ENCODE measurements at places on chromosomes 3 and 15. TPM values are rescaled to one million over a fixed set of nuclear protein-coding genes. Genes with fewer than 3 reads are reported as not detected.
A peak's percentile ranks its signal among the peaks of the same experiment; 100 is the strongest.

- DNase-seq: no peak
Observed at GRCh38 chr3:52095990-52096775, 39.8 kb upstream of the DUSP7 start.

DNA sequence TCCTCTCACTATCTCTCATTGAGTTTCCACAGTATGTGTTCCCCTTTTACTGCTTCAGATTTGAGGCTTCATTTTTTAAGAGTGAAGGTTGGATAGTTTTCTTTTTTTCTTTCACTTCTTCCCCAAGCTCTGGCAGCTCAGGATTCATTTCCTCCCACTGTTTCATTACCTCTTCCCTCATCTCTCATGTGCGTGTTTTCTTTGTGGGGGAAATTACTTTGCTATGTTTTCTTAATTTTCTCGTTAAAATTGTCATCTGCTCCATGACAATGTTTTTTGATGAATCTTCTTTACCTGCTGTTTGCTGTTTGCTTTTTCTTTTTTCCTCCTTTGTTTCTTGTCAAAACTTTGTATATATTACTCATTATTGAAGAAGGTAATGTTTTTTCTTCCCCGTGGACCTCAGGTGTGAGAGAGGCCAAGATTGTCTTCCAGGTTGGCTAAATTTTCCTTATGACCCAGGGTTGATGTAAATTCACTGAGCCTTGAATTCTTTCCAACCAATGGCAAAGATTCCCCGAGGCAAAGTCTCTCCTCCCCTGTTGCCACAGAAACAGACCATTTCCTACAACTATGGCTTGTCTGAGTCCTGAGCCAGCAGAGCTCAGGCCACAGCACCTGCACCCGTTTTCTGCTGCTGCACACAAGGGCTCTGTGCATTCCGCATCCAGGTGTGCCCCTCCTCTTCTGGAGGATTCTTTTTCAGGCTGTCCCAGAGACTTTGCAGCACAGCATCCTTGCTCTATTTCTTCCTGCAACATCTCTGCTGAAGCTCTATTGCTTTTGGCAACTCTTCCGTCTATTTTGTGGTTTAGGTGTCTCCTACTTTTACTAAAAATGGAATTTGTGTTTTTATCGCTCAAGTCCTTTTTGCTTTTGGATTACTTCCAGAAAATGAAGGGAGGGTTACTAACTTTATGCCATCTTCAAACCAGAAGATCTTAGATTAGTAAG lies 66.1 kb downstream of the NOX5 start:
- DNase-seq: no peak

DNA sequence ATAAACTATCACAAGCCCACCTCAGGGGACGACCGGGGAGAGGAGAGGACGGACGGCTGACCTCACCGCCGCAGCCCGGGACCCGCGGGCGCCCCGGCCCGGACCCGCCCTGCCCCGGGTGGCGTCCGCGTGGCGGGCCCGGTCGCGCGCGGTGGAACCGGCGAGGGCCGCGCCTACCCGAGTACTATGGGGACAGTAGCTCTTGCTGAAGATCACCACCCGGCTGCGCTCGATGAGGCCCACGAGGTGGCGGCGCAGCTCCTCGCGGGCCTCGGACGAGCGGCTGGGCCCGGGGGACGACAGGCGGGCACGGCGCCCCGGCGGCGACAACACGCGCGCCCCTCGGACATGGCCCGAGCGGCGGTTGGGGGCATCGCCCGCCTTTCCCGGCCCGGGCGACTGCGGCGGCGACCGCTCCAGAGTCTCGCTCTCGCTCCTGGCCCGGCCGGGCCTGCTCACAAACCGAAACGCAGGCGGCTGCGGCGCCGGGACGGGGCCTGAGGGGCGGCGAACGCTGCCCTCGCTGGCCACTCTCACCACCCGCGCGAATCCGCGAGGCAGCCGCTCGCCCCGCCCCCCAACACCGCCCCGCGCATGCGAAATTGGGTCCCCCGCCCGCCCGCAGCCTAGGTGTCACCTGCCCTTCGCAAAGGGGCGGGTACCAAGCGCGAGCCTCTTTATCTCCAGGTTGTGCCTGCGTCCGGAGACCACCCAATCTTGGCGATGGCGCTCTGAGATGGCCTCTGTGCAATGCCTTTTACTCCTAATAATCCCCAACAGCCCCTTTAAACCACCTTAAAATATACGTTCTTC lies at the start of gene TXNRD3:
Gene TXNRD3, minus strand, starts transcription at position 554 of the 813 bp plus-strand sequence.
- DNase-seq: peak; percentile 80

GRCh38 chr15:87689716-87690115 lies 566.8 kb downstream of the NTRK3 start:
- DNase-seq: no peak

- DNase-seq: no peak
Observed at GRCh38 chr3:120244834-120245225, 40.2 kb downstream of the GPR156 start.

DNA sequence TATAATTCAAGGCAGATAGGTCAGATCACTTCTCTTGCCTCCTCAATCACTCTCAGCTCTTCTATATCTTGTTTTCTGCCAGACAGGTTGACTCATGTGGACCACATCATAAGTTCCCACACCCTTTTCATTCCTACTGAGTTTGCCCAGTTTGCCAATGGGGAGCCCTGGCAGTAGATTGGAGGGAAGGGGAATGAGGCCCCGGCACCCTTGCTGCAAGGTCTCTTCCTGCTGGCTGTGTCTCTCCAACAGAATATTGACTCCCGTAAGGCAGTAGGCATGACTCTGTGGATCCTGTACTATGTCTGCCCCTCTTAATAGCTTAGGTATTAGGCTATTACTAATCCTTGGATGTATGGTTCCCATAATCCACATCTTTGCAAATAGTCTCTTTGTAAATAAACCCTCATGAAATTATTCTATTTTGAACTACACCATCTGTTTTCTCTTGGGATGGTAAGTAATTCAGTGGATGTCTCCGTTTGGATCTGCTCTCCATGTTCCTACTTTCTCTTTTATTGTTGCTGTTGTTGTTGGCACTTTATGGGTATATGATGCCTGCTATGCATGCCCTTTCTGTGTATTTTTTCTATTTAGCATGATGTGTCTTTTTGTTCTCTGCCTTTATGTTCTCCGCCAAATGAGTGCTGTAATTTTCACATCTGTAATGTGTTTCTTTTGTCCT lies 65.5 kb upstream of the DCBLD2 start:
- DNase-seq: no peak

GRCh38 chr3:50268703-50269451 lies at the start of gene SEMA3B:
Gene SEMA3B (plus strand): TSS chr3:50269147. CDS start chr3:50269241, 94 bp downstream.
- DNase-seq: peak; percentile 66

DNA sequence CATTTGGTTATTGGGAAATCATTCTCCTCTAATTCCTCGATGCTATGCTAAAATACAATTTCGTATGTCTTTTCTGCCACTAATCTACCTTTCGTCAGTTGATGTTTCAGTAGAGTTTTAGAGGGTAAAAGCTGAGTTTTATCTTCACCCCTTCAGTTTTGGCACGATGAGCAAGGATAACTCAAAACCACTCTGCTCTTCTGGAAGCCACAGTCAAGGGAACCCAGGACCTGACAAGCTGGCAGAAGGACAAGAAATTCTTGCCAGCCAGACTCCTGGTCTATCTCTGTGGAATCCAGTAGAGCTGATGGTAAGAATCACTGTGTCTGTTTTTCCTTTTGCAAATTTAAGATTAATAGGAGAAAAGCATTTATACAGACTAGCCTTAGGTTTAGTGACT lies 414.4 kb upstream of the LRRC3B start:
- no peak for DNase-seq

DNA sequence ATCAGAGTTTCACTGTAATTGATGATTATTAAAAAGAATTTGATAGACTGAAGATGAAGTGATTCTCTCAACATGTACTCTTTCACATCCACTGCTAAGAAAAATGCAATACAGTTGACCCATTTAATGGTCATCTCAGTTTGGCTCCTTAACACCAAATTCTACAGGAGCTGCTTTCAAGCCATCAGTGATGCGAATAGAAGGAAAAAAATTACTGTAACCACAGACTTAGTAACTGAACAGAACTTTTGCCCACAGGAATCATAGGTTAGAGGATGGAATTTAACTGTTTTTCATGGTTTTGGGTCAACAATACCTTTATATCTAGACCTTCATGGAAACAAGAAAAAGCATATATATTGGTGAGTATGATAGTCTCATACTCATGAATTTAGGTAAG lies 633.5 kb downstream of the CADM2 start:
- DNase-seq: no peak

GRCh38 chr3:73136941-73137340 lies 75.5 kb downstream of the EBLN2 start:
- no peak for DNase-seq

DNA sequence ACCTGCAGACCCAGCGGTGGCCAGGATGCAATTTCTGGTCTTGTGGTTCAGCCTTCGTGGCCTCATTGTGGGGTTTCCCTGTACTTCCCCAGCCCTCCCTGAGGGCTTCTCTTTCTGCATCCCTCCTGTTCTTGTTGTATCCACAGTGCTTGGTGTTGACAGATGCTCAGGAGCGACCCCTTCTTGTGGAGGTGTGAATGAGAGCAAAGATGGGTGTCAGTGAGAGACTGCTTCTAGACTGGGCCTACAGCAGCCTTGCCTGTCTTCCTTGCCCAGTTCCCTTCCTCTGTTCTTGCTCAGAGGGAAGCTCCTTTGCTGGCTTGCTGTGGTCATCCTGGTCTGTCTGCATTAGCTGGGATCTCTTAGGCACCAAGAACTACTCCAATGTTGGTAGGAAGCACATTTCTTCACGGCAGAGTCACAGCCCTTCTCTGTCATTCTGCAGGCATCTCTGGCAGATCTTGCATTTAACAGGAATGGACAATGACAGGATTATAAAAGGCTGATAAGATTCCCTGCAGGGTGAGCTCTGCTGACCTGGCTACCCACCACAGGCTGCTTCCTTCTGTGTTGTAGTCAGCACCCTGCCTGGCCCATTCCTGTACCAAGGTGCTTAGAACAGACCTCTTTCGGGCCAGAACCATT lies 317.8 kb upstream of the C2CD4B start:
- no peak for DNase-seq

DNA sequence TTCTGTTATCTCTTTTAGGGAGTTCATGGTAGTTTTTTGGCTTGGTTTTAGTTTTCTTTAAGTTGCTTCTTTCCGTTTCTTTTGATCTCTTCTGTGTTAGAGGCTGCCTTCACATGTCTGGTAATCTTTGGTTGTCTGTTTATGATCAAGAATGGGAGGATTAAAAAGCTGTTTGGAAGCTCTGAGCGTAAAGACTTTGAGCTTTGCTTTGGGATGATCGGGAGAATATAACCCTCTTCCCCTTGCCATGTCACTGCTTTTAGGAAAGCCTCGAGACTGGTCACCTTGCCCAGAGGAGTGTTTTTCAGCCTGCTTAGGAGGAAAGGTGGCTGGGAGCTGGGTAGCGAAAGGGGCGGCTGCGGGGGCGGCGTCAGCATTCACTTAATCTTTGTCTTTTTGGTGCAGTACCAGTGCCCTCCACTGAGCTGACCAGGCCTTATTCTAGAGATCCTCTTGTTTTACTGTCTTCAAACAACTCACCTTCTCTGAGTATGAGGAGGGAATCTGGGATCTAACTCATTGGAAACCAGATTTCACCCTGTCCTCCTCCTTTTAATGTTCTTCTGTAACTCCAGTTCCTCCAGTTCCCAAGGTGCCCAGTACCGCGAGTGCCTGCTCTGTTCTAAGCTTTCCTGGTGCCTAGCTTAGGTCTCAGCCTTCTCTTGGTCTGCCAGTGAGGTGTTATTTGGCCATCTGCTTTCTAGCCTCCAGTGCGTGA lies 15.5 kb downstream of the TATDN2 start:
- DNase-seq: no peak

DNA sequence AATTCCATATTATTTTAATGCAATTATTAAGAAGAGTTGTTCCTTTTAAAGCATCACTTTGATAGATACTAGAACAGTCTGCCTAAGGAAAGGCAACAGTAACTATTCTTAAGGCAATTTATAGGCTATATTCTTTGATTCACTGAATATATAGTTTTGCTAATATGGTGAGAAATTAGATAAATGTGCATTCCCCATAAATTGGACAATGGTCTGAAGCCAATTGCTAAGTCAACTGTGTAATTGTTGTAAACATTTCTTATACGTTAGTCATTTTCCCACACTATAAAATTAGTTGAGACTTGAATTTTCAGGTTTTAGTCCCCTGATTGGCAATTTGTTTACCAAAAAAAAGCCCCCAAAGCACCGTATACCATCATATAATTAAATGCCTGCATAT lies 263.0 kb upstream of the NECTIN3 start:
- DNase-seq: no peak

- peak; percentile 72 for DNase-seq
Observed at GRCh38 chr3:14203521-14204079, 25.0 kb downstream of the LSM3 start.

- no peak for DNase-seq
Observed at GRCh38 chr3:73114711-73115110, 53.3 kb downstream of the EBLN2 start.

DNA sequence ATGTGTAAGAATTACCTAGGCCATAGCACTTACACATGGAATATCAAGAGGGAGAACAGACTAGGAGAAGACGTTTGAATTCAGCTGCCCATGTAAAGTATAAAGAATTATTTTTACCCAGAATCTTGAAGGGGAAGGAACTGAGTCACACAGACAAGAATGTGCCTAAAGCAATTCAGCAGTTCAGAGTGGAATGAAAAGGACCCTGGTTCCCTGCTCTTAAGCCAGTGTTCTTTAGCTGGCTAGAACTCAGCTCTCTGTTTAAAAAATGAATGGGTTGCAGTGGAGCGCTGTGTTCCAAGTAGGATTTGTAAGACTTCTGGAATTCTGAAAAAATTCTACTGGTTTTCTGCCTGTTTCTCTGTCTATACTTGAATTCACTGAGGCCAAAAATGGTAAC lies 440.2 kb downstream of the LPP start:
- no peak for DNase-seq

DNA sequence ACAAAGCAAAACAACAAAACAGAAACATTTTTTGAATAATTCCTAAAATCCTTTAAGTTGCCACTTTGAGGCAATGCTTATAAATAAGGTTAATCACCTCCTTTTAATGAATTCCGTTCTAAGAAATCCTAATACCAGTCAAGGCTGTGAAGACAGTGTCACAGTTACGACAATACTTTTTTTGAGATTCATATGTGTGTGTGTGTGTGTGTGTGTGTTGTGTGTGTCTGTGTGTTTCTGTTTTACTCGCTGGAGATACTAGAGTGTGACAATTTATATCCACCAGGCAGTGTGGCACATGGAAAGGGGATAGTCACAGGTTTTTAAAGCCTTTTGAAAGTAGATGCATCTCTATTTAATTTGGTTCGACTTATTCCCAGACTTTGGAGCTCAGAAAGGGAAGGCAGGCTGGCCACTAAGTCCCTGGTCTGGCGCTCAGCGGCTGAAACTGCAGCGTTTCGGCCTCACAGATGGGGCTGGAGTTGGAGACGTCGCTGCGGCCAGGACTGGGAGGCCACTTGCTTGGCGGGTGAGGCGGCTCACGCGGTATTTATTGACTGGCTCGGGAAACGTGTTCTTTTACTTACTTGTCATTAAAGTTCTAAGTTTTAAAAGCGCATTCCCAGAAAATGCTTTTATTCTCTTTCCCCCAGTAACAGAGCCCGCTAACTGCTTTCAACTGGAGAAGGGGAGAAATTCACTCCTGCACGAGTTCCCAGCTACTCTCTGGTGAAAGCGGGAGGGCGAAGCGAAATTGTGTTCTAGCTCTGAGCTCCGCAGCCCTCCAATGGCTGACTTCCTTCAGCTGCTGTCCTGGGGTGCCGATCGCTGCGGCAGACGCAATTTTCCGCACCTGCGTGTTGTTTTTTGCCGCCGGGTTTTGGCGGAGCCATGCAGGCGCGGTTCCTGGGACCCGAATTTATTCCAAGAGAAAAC lies 13.7 kb downstream of the ZIC1 start:
- DNase-seq: no peak

The DYNLT2B gene
- 8.1 TPM for polyA plus RNA-seq

The KNL1 gene
- polyA plus RNA-seq: 0.10 TPM

The GP5 gene
- 0.01 TPM for polyA plus RNA-seq

The FSIP1 gene
- 1.9 TPM for polyA plus RNA-seq

The ZNF148 gene
- 2.9 TPM for polyA plus RNA-seq

The SLC51B gene
- polyA plus RNA-seq: not detected

The ARPC4 gene
- 104 TPM for polyA plus RNA-seq

The ZNF620 gene
- 1.9 TPM for polyA plus RNA-seq

Measured in heart right ventricle (tissue), 16 donors.